Skeletal muscle cell (primary cell): ENCODE measurements at places on chromosomes 12 and 14.

GRCh38 chr12:103273645-103274044 is 222.1 kb downstream of the C12orf42 start:
- no peak for DNase-seq

DNA sequence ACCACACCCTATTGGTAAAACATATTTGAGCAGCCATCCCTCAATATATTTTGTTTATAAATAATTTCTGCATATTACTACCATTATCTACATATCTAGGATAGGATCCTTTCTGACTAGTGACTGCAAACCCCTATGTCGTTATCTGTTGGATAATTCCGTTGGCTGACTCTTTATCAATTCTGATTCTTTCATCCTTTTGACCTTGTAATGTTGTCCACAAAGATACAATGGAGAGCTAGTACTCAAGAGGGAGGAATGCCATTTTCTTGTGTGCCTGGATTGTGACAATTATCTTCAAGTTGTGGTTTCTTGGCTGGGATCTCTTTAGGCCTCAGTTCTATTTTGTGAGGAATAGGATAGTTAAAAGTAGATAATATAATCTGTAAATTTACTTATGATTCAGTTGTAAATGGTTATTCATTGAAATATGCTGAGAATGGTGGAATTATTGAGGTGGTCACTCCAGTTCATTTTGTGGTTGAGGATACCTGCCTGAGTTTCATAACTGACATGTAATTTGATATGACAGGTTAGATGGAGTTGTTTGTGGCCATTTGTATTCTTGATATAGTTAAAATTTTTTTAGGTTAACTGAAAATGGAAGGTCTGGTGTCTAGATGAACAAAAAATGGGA is 10.1 kb downstream of the CHST11 start:
- no peak for DNase-seq

- no peak for DNase-seq
These were observed 6.1 kb downstream of the FRMD6 start for GRCh38 chr14:51657762-51658161.

GRCh38 chr12:69575346-69575745 is 9.9 kb upstream of the CCT2 start:
- no peak for DNase-seq

- DNase-seq = no peak
These were observed 242.7 kb downstream of the VRK1 start for GRCh38 chr14:97039717-97040363.

- DNase-seq = no peak
These were observed 399.8 kb upstream of the SOX5 start for GRCh38 chr12:24349051-24349799.

DNA sequence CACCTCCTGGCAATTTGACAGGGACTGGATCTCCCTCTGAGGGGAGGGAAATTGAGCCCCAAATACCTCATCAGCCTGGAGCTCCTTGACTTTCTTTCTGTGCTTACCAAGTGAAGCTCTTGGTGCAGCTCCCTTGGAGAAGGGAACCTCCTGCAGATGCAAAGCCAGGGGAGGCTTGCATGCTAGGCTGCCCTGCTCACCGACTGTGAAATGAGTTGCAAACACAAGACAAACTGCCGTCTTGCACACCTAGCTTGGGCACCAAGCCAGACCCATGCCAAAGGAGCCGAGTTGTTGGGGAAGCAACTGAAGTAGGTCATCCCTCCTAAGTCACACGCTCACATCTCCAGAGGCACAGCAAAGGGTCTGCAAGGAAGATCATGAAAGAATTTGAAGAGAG is 95.2 kb downstream of the GTF2A1 start:
- DNase-seq = no peak

DNA sequence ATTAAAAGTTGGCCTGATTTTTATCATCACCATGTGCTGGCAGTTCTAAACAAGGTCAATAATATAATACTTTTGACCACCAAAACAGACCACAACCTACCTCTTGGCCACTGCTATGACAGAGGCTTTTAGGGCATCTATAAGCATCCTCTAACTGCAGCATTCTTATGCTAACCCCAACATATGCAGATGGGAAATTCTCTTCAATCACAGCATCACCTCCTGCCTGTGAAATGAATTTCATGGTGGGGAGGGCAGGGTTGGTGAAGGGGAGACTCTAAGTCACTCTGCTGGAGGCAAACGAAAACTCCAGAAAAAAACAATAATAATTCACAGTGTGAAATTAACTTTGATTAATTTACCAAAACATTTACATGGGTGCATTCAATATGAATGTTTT is 78.8 kb upstream of the FAR2 start:
- no peak for DNase-seq

DNA sequence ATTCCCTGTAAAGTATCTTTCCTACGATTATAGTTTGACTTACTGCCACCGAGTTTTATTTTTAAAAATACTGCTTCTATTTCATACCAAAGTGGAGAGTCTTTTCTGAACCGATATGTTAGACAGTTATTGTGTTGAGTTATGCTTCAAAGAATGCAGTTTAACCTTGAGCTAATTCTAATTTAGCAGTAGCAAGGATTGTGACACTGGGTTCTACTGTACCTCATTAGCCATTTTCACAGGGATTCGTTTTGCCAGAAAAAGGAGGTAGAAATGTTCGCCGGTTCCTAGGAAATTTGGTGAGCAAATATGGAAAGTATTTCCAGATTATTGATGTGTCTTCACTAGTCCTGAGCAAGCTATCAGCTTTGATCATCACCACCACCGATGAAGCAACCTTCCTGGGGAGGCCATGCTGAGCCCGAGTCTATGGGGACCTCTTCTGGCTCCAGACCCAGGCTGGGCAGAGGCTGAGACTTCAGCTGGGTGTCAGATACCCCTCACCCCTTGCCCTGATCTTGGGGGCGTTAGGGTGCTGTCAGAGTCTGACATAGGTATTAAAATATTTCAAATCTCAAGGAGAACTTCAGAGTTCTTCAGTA is 13.6 kb downstream of the GLRX5 start:
- DNase-seq = no peak
